ENCODE measurements at places on chromosomes 1 and 21.

- DNase-seq, result no peak
Measured at GRCh38 chr1:92315766-92316599, 17.1 kb downstream of the RPAP2 start.

GRCh38 chr1:42682739-42683531 lies 717 bp downstream of the YBX1 start:
- no peak for DNase-seq

DNA sequence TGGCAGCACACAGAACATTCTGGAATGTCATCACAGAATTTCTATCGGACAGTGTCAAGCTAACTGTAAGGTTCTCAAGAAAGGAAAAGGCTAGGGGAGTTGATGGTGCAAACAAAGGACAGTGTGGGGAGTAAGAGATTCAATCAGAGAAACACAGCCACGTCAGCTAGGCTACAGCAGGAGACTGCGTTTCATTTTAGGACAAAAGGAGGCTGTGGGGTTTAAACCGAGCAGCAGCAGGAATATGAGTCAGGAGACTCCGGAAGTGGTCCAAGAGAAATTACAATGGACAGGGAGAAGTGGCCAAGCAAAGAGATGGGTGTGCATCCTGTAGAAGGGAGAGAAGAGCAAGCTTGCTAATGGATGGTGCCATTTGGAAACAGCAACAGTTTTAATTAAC lies 37.4 kb upstream of the C1orf198 start:
- DNase-seq, result no peak

DNA sequence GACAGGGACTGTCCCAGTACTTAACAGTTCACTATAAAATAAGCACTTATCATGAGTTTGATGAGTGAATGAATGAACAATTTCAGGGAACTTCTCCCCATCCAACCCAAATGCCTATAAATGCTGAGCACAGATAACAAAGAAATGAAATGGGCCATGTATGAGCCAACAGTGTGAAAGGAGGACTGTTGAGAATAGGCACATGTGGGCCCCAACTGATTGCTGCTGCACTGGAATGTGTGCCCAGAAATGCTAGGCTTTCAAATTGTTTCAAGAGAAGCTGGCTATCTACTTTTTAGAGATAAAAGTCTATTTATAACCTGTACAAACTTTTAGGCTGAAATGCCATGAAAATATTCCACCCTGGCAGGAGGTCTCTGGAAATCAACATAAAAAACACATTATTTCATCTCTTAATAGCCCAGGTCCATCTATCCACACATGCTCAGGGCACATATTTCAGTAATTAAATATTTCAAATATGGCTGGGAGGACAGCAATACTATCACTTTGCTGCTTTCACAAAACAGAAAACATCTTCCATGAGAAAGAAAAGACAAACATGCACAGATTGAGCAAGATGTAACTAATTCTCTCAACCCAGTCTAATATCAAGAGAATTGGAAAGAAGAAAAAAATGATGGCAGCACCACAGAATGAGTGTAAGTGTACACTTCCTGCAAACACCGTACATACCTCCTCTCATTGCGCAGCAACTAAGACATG lies 49.8 kb downstream of the COLGALT2 start:
- no peak for DNase-seq

GRCh38 chr1:58779059-58779754 lies 4.6 kb downstream of the JUN start:
- no peak for DNase-seq

GRCh38 chr1:117499071-117499470 lies 106.8 kb upstream of the TENT5C start:
- DNase-seq, result no peak

DNA sequence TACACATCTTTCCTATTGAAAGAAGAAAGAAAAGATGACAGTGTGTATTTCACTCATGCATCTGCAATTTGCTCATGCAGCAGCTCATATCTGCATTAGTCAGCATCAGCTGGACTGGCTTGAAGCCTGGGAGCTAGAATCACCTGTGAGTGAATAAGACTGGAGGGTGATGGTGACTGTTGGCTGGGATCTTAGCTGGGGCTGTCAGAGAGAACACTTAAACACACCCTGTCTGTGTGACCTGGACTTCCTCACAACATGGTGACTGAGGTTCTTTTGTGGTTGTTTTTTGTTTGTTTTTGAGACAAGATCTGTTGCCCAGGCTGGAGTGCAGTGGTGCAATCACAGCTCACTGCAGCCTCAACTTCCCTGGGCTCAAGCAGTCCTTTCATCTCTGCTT lies 24.9 kb downstream of the KLHDC7A start:
- no peak for DNase-seq

DNA sequence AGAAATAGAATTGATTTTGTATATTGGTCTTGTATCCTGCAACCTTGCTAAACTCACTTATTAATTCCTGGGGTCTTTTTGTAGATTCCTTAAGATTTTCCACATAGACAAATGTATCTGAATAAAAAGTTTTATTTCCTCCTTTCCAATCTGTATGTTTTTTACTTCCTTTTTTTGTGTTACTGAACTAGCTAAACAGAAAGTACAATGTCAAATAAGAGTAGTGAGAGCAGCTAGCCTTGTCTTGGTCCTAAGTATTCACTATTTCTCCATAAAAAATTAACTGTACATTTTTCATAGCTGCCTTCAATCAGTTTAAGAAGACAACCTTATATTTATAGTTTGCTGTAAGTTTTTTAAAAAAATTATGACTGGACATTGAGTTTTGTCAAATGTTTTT lies 74.9 kb downstream of the FASLG start:
- no peak for DNase-seq

GRCh38 chr1:39657923-39658485 lies 13.9 kb downstream of the NT5C1A start:
- no peak for DNase-seq

DNA sequence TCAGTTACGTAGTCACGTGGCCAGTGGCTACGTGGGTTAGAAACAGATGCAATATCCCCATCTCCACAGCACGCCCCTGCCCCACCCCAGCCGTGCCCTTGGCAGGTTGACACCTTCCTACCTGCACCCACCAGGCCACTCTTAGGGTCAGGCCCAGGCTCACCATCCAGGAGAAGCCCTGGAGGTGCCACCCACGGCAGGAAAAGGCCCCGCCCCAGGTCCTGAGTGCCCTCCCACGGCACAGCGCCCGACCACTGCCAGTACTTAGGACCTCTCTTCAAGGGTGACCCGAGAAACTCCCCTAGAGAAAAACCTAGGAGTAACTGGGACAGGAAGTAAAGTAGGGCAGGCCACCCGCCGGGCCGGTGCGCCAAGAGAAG lies 1.5 kb downstream of the C1orf35 start:
- DNase-seq, result no peak

DNA sequence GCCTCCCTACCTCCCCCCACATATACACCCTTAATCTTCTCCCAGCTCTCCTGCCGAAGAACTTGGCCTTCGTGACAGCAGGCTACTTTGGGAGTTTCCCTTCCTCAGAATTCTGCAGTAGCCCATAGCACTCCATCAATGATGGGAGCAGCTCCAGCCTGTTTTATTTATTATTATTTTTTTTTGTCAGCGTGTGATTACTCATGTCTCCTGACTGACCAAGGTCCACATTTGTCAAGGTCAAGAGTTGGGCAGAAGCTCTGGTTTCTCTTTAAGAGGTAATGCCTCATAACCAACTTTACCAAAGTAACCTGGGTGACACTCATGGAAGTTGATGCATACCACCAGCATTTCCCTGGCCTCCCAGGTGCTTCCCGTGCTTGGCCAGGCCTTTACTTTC lies 125.4 kb downstream of the ZZZ3 start:
- no peak for DNase-seq

GRCh38 chr1:201480231-201481003 lies 11.4 kb upstream of the PHLDA3 start:
- no peak for DNase-seq

DNA sequence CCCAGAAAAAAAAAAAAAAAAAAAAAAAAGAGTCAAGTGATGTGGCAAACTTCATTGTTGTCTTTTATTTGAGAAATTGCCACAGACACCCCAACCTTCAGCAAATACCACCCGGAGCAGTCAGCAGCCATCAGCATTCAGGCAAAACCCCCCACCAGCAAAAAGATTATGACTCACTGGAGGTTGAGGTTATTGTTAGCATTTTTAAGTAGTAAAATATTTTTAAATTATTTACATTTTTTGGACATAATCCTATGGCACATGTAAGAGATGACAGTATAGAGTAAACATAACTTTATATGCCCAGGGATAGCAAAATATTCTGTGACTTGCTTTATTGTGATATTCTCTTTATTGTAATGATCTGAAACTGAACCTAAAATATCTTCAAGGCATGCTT lies 95.6 kb downstream of the CENPF start:
- DNase-seq, result no peak

- no peak for DNase-seq
Measured at GRCh38 chr1:203051841-203052324, 25.6 kb downstream of the PPFIA4 start.

- DNase-seq, result no peak
Measured at GRCh38 chr1:109499661-109500536, 6.0 kb downstream of the CYB561D1 start.

DNA sequence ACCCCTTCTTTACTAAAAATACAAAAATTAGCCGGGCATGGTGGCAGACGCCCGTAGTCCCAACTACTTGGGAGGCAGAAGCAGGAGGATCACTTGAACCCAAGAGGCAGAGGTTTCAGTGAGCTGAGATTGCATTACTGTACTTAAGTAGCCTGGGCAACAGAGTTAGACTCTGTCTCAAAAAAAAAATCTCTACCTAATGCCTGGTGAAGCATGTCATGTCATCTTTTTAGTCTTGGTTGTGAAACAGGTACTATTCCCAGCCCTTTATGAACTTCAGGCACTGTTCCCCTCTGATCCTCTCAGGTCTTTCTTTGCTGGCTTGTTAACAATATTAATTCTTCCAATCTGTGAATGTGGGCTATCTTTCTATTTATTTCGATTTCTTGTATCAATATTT lies 22.1 kb downstream of the PRRC2C start:
- DNase-seq, result no peak

DNA sequence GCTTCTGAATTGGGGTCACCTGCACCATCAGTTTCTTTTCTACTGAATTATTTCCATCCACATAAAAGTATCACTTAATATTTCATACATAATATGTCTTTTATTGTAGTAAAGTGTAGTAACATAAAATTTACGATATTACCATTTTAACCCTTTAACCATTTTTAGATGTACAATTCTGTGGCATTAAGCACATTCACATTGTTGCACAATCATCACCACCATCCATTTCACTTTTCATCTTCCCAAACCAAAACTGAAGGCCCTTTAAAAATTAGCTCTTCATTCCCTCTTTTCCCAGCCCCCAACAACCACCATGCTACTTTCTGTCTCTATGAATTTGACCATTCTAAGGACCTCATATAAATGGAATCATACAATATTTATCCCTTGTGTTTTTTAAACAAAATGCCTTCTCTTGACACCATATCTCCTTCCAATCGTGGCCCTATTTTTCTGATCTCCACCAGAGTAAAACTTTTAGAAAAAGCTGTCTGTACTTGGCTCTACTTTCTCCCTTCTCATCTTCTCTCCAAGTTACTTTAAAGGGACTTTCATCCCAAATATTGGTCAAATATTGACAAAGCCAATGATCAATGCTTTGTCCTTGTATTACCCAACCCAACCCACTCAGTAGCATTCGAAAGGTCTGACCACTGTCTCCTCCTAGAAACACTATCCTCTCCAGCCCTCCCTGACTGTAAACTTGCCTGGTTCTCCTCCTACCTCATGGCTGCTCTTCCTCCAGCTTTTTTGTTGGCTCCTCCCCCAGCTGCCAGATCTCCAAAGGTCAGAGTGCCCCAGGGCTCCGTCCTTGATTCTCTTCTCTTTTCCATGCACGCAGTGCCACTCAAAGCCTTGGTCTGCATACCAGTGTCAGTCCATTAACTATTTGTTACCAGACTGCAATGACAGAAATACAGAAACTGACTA lies 44.7 kb downstream of the SLC30A10 start:
- DNase-seq, result no peak

GRCh38 chr1:209051570-209051969 lies 531.9 kb upstream of the CAMK1G start:
- DNase-seq, result no peak

GRCh38 chr1:117606649-117607430 lies 992 bp downstream of the TENT5C start:
- no peak for DNase-seq

GRCh38 chr1:111184663-111185062 lies 15.8 kb downstream of the DENND2D start:
- DNase-seq, result no peak

GRCh38 chr1:248862695-248862997 lies 3.8 kb upstream of the ZNF692 start:
- DNase-seq, result no peak

DNA sequence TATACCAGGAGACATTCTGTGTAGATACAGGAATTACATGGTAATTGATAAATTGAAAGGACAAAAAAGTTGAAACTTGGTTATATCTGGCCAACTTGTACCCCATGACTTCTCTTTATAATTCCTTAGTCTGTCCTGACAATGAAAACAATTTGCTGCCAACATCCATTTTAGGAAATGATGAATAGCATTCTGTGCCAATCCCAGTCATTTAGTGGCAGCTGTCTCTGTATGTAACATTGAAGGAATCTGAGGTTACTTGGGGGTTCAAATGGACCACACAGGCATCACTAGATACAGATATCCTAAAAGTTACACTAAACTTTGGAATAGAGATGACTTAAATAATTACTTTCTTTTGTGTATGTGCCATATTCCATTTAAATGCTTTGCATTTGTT lies 38.2 kb downstream of the DHX9 start:
- no peak for DNase-seq

DNA sequence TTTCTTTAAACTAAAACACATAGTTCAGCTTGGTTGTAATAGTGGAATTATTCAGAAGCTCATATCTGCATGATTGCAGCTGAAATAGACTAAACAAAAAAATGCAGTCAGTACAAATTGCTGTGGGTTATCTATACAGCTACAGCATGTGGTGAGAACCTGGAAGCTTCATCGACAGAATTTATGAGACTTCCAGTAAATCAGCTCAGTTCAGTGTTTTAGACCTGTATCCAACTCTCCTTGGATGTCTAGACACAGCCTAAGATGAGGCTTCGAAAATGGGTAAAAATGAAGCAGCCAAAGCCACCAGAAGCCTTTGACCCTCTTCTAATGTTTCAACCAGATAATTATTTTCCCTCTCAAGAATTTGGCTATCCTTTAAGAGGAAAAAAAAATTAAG lies 127.1 kb upstream of the C1orf105 start:
- no peak for DNase-seq

DNA sequence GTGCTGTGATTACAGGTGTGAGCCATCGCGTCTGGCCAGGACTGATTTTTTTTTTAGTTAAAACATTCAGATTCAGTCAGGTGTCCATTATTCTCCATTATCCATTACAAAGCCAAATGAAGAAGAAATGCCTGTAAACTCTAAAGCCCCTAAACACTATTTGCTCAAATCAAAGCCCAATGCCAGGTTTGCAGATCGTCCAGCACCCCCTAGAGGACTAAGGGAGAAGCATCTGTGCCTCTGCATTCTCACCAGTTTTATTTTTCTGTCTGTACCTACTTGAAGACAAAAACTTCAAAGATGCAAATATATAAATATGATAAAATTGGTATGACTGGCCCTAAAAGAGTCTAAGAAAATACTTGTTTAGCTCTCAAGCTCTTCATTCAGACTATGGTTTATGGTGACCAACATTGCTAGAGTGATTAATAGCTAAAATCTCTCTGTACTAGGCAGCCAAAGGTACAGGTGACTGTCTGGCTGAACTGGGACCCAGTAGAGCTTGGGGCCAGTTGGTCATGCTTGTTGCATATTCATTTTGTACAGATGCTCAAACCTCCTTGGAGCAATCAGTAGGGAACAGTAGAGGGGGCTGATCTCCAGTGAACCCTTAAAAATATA lies 138.4 kb downstream of the SYT2 start:
- DNase-seq, result no peak
